Stimulated activated CD4-positive, alpha-beta T cell treated with anti-CD3 and anti-CD28 coated beads, TNF-alpha, amount 100 ng/mL, for 1 hour (primary cell): ENCODE measurements at places on chromosomes 5 and 9.

- DNase-seq, result no peak
Observed at GRCh38 chr5:151024440-151025249, 4.3 kb downstream of the GPX3 start.

DNA sequence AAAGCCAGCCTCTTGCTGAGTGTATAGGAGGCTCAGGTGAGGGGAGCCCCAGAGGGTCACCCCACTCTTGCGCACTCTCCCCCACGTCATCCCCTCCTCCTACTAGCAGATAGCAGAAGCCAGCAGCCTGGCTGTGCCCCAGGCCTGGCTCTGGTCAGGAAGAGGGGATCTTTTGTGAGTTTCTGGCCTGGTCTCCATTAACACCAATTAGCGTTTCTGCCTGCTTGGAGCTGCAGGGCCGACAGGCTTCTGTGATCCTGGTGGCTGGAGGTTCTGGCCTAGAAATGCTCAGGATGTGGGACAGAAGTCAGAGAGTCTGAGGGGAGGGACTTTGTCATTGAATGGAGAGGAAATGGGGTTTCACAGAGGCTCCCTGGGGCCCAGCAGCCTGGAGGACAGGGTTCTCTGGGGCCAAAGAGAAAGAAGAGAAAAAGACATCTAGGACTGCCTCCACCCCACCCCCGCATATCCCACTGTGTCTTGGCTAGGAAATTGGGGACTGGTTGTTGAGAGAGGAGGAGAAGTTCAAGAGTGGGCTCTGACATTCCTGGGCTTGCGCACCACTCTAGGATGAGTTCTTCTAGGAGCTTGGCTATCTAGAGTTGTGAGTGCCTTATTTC is 47.5 kb upstream of the ARAP3 start:
- no peak for DNase-seq

- no peak for DNase-seq
Observed at GRCh38 chr5:152097128-152097527, 172.5 kb upstream of the GLRA1 start.

DNA sequence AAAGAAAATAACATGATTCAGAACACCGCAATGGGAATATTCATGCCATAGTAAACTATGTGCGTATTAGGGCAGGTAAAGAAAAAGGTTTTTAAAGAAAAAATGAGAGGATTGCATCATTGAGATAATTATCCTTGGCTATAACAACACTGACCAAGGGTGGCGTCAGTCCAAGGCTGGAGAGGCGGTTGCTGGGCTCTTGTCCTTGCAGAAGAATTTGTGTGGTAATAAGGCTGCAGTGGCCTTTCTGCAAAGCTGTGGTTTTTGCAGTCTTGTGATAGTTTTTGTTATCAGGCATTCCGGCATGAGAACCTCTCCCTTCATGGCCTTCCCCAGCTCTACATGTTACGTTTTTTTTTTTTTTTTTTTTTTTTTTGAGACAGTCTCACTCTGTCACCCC is 14.0 kb downstream of the BOD1 start:
- DNase-seq, result no peak

DNA sequence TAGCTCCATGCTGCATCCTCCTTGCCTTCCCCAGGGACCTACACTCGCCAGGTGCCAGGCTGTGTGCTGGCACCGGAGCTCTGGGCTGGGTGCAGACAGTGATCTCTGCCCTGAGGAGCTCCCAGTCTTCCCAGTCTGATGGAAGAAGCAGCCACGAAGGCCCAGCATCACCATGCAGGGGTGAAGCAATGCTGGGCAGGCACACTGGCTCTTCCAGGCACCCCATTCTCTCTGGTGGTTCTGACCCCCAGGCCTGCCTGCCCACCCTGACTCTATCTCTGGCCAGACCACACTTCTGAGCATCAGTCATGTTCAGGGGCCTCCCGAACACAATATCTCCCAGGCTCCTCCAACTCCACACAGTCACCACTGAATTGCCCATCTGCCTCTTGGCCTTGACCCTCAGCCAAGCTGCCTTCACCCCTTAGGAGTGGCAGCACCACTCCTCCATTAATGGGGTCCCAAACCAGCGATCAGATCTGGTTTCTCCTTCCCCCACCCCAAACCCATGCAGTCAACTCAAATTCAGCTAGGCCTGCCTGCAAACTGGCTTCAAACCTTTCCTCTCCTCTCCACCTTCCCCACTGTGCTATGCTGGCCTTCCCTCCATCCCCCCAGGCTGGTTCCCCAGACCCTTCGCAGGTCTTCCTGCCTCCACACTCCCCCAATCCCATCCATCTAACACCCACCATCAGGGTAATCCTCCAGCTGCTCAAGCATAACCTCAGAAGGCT is 102.7 kb upstream of the MVB12B start:
- no peak for DNase-seq

GRCh38 chr9:120774719-120775118 is 18.5 kb downstream of the FBXW2 start:
- no peak for DNase-seq

DNA sequence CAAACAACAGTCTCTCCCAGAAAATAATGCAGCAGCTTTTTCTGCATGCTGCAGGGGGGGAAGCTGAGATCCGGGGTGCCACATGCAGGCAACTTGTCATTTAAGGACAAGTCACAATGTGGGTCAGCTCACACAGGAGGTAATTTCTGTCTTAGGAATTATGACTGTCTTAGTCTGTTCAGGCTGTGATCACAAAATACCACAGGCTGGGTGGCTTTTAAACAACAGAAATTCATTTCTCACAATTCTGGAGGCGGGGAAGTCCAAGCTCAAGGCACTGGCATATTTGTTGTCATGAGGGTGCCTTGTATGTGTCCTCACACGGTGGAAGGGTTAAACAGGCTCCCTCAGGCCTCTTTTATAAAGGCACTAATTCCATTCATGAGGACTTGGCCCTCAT is 127.7 kb downstream of the DIRAS2 start:
- DNase-seq, result no peak

GRCh38 chr5:112974901-112975300 is 1.7 kb upstream of the DCP2 start:
- no peak for DNase-seq

- no peak for DNase-seq
Observed at GRCh38 chr9:132748450-132748849, 78.2 kb downstream of the GTF3C4 start.

DNA sequence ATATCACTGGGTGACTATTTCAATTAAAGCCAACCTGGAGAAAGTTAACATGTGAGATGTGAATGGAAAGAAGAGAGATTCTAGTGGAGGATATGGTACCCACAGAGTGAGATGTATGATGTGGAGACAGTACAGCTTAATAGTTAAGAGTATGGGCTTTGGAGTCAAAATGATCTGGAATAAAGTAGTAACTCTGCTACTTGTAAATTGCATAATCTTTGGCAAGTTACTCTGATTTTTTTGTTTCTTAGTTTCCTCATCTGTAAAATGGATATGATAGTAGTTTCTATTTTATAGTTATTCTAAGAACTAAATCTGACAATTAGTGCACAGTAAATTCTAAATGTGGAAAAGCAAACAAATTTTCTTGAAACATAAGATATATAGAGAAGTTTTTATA is 79.2 kb downstream of the ISOC1 start:
- no peak for DNase-seq

DNA sequence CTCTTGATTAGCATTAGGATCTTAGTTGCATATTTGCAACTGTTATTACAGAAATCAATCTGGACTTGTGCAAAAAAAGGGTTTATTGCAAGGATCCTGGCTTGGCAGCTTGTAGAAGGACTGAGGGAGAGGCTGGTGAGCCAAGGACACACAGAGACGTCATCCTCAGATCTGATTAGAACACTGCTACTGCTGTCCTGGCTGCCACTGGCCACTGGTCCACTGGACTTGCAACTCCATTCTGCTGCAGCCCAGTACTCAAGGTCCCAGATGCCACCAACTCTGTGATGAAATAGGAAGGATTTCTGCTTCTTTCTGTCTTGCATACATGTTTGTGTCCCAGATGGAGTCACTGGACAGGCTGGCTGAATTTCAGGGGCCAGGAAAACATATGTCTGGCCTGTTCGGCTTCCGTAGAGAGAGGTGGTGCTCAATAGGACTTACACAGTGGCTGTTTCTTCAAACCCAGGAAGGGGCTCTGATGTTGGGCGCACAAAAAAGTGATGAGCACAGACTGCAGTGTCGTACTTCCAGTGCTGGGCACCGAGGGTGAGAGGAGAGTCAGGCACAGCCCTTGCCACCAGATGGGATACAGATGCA is 68.9 kb upstream of the SH3PXD2B start:
- no peak for DNase-seq

GRCh38 chr9:33620738-33621439 is 96.8 kb downstream of the ANKRD18B start:
- no peak for DNase-seq

- DNase-seq, result no peak
Observed at GRCh38 chr9:79149585-79149984, 422.2 kb upstream of the TLE4 start.

- no peak for DNase-seq
Observed at GRCh38 chr5:78471896-78472295, 111.5 kb downstream of the SCAMP1 start.

DNA sequence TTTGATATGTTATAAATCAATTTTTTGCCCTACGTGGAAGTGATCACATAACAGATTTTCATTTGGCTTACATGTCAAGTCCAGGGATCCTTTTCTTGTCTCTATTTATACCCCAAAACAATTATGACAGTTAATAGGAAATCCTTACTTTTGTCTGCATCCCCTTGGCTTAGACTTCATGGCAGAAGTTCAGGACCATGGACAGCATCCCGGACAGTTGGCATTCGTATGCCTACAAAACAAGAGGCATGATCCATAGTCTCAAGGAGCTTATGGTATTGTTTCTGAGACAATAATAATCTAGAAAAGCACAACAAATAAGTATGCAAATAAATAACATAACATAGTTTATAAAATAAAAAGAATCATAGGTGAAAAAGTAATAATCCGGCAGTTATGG is 214.3 kb upstream of the GRIA1 start:
- DNase-seq, result no peak

GRCh38 chr9:129405827-129406213 is 215.1 kb downstream of the C9orf50 start:
- DNase-seq, result no peak

DNA sequence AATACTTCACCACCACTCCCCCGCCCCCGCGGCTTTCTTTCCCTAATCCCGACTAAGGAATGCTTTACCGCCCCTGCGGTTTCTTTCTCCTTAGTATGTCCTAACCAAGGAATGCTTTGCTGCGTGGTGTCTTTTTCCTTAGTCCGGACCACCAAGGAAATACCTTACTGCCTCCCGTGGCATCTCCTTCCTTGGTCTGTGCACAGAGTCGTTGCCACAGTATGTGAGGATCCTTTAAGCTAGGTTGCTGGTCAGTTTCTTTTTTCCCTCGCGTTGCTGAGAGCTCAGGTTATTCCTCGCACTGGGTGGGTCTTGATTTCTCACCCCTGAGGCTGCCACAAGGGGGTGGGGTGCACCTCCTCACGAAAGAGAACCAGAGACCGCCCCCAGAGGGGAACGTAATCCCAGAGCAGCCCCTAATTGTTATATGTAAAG is 309.4 kb downstream of the NR3C1 start:
- DNase-seq, result no peak

- DNase-seq, result no peak
Observed at GRCh38 chr5:14179446-14179845, 36.3 kb downstream of the TRIO start.

DNA sequence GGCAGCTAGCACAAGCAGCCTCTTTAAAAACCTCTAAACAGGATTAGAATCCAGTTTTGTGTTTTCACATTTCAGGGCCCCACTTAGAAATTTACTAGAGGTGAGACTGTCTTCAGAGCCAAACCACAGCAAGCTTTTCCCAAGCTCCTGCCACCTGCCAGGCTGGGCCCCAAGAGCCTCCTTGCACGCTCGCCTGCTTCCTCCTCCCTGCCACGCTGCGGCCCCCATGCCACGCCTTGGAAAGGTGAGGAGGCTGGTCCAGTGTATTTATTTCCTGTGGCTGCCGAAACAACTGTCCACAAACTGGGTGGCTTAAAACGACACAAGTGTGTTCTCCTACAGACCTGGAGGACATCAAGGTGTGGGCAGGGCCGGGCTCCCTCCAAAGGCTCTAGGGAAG is 43.4 kb downstream of the NKX2-5 start:
- no peak for DNase-seq

DNA sequence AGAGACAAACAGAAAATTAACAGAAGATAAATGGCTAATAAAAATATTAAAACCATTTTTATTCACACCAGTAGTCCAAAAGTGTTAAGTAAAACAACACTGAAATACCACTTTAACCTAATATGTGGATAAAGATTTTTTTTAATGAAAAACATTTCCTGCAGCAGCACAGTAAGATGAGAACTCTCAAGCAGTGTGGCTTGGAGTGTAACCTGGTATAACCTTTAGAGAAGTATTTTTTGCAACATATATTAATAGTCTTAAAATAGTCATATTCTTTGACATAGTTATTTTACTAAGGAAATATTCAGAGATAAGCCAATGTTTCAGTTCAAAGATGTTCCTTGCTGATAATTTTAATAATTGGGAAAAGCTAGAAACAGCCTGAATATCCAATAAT is 644.4 kb downstream of the PDE4D start:
- DNase-seq, result no peak

DNA sequence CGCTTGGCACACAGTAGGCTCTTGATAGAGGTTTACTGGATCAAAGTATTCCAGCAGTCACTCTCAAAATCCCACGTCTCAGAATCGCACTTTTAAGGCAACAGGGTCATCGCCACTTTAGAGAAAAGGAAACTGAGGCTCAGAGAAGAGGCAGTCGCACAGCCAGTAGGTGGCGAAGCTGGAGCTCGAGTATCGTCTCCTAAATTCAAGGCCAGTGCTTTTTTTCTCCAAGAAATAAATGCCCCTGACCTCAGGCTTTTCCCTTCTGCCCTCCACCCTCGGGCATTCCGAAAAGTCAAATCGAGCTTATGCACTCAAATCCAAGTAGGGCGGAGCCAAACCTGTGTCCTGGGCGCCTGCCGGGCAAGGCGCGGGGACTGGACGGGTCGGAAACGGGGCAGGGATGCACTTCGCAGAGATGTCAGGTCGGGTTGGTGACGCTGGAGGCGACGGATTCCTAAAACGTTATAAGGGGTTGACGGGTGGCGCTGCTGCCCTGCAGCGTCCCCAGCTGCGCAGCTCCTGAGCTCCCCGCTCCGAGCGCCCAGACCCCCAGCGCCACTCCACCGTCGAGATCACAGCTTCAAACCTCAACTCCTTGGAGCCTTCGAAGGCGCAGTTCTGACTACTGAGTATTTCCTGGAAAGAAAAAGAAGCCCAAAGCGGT is 4.7 kb upstream of the FOXB2 start:
- no peak for DNase-seq

DNA sequence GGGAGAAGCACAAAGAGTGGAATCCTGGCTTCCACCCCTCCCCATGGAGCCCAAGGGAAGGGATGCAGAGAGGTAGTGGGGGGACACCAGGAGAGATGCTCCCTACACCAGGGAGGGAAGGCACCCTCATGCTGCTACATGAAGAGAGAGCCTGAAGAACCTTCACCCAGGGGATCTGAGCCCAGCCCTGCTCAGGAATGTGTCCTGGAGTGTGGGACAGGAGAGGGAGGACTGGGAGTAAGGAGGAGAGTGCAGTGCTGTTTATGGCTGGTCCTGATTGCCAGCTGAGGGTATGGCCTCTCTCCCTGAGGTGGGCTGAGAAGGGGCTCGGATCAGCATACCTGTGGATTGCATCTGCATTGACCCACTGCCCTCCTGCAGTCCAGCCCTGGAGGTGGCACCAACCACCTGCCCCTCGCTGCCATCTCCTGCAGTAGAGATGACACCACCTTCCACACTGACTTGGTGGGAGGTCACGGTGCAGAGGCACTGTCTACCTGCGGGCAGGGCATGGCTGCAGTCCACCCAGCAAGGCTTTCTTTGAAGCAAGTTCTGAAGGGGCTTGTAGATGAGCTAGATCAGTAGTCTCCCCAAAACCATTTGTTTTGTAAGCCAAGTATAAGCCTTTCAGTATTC is 114.9 kb upstream of the SLC25A48 start:
- DNase-seq, result no peak

- DNase-seq, result no peak
Observed at GRCh38 chr5:177515580-177515979, 1.2 kb downstream of the DDX41 start.
